ENCODE measurements at places on chromosomes 12 and 14. TPM values are rescaled to one million over a fixed set of nuclear protein-coding genes. Genes with fewer than 3 reads are reported as not detected.

Gene COX8C
- not detected for total RNA-seq

Gene AMN
- total RNA-seq, result 0.23 TPM

Gene PTGER2
- total RNA-seq, result not detected

DNA sequence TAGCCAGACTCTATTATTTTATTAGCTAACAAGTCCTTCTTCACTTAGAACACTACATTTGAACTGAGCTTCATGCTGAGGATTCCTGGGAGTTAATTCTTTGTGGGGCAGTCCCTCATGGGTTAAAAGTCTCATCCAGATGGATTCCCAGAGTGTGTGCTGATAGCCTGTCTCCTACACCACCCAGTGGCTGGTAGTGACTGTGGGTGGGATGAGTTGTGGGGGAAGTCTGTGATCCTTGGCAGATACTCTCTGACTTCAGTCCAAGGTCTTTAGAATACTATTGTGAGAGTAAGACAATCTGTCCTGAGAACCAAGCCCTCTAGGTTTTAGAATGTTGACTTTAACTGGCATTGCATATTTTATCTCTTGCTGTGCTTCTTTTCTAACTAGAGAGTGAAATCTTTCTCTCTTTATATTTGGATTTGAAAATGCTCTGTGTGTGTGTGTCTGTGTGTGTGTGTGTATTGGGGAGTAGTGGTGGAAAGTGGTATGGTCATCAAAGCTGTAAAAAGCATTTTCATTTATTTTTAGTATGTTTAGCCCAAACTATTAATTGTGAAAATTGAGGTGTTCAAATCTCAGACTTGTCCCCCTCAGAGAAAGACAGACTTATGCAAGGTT lies 37.3 kb downstream of the AKAP6 start:
- H3K4me1 ChIP-seq, result peaks cover 26% of the 10 kb centered on the region
- DNase-seq, result no peak
- no peaks in the 10 kb centered on the region for H3K36me3 ChIP-seq
- no peak overlapping the region for H3K27ac ChIP-seq

Gene FAR2
- 13.6 TPM for total RNA-seq

Gene PAH
- not detected for total RNA-seq

GRCh38 chr12:121224591-121224990 lies 14.7 kb downstream of the P2RX4 start:
- H3K27ac ChIP-seq, result peak overlapping the region; percentile 66
- no peaks in the 10 kb centered on the region for H3K4me1 ChIP-seq
- DNase-seq, result no peak
- H3K27me3 ChIP-seq, result no peaks in the 10 kb centered on the region
- H3K4me3 ChIP-seq, result no peak overlapping the region

DNA sequence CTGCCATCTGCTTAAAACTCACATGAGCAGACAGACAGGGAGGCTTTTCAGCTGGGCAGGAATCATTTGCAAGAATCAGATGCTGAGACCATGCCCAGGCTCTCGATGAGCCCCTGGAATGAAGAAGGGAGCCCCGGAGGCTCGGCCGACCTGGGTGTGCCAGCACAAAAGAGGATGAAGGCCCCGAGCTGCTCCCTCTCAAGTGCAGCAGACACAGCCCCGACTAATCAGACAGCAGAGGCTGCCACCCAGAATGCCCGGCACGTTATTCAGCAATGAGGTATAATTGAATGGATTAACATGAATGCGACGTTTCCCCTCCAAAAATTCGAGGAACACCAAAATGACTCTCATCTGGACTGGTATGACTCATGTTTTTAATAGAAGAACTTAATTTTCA lies 58.9 kb downstream of the BCL11B start:
- no peak for DNase-seq
- H3K4me3 ChIP-seq, result no peak overlapping the region
- no peak overlapping the region for H3K27ac ChIP-seq
- H3K27me3 ChIP-seq, result no peaks in the 10 kb centered on the region
- no peaks in the 10 kb centered on the region for H3K4me1 ChIP-seq

Gene ACOT4
- total RNA-seq, result 0.98 TPM

- no peak overlapping the region for H3K27ac ChIP-seq
- no peak overlapping the region for H3K4me3 ChIP-seq
- no peak for DNase-seq
- H3K4me1 ChIP-seq, result no peaks in the 10 kb centered on the region
- no peaks in the 10 kb centered on the region for H3K36me3 ChIP-seq
These were observed 20.1 kb upstream of the CERS5 start for GRCh38 chr12:50187084-50187900.

GRCh38 chr12:104698871-104699270 lies 242.1 kb downstream of the CHST11 start:
- DNase-seq, result no peak
- H3K27me3 ChIP-seq, result peaks cover 4% of the 10 kb centered on the region
- no peak overlapping the region for H3K27ac ChIP-seq
- no peaks in the 10 kb centered on the region for H3K36me3 ChIP-seq
- H3K4me1 ChIP-seq, result peaks cover 13% of the 10 kb centered on the region

DNA sequence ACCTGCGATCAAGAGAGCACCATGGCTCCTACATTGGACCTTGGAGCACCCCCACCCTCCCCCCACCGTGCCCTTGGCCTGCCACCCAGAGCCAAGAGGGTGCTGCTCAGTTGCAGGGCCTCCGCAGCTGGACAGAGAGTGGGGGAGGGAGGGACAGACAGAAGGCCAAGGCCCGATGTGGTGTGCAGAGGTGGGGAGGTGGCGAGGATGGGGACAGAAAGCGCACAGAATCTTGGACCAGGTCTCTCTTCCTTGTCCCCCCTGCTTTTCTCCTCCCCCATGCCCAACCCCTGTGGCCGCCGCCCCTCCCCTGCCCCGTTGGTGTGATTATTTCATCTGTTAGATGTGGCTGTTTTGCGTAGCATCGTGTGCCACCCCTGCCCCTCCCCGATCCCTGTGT lies 1.8 kb upstream of the RNU7-1 start:
- peaks cover 26% of the 10 kb centered on the region for H3K27me3 ChIP-seq
- H3K4me3 ChIP-seq, result peak overlapping the region; percentile 74
- peaks cover 7% of the 10 kb centered on the region for H3K36me3 ChIP-seq
- no peak overlapping the region for H3K27ac ChIP-seq

DNA sequence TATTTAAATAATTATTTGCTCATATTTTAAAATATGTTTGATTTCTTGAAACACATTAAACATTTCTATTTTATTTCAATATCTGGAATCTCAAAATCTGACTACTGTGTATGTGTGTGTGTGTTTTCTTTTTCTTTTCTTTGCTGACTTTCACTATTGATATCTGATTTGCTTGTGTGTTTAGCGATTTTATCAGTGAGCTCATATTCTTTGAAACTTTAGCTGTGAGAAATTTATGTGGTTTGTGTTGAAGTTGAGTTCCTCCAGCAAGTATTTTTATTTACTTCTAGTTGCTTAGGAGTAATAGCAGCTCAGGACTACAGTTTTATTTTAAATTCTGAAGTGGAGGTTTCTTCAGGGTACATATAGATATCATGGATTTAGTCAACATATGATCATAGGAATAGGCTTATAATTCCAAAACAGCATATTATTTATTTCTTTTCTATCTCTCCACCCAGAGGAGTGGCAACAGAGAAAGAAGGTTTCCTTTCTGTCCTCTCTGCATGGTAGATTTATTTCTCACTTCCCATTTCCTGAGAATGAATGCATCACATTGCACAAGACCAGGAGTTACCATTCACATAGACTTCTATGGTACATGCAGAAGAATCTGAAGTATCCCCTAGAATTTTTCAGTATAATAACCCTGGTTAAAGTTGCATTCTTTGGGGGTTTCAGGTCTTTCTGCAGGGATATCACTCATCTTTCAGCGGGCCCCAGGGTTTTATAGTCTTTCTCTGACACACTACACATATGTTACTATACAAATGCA lies 60.5 kb downstream of the PTPRQ start:
- H3K4me3 ChIP-seq, result no peak overlapping the region
- no peak for DNase-seq
- H3K4me1 ChIP-seq, result no peaks in the 10 kb centered on the region

Gene ANKRD33
- not detected for total RNA-seq

- no peak overlapping the region for H3K27ac ChIP-seq
- H3K4me1 ChIP-seq, result peaks cover 24% of the 10 kb centered on the region
- H3K4me3 ChIP-seq, result no peak overlapping the region
These were observed 2.3 kb upstream of the SCNN1A start for GRCh38 chr12:6377667-6377994.

DNA sequence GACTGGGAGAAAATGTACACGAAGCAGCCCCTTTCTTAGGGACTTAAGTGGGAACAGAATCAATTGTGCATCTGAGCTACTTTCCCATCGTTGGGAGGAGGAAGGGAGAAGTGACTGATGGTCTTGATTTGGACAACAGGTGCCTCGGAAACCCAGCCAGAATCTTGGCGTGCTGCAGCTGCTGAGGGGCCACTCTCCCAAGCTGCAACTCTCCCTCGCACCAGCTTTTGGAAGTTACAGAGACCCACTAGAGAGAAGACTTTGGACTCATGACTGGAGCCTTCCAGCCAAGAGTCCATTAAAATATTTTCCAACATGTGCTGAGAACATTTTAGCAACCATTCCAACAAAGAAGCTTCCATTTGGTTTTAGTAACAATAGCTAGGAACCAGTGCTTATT lies 52.3 kb downstream of the GNS start:
- no peak overlapping the region for H3K27ac ChIP-seq
- H3K4me3 ChIP-seq, result no peak overlapping the region
- no peak for DNase-seq
- no peaks in the 10 kb centered on the region for H3K36me3 ChIP-seq
- H3K27me3 ChIP-seq, result no peaks in the 10 kb centered on the region

Gene MIS18BP1
- 58.9 TPM for total RNA-seq

DNA sequence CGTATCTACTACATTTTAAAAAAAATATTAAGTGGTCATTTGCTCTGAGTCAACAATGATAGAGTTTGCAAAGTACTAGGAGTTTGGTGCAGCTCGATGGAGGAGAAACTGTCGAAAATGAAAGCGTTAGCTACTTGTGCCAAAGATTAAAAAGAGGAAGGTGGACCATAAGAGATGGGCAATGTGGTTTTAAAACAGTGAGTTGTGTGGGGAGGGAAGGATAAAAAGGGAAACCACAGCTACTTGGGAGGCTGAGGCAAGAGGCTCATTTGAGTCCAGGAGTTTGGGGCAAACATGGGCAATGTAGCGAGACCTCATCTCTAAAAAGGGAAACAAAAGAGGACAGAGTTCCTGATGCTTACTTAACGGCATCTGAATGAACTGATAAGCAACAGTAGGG lies 18.2 kb upstream of the STRAP start:
- no peak overlapping the region for H3K27ac ChIP-seq
- DNase-seq, result no peak
- no peaks in the 10 kb centered on the region for H3K27me3 ChIP-seq

GRCh38 chr12:29220632-29221336 lies 71.7 kb downstream of the FAR2 start:
- H3K27ac ChIP-seq, result no peak overlapping the region
- peaks cover 2% of the 10 kb centered on the region for H3K36me3 ChIP-seq
- H3K4me1 ChIP-seq, result no peaks in the 10 kb centered on the region
- no peak overlapping the region for H3K4me3 ChIP-seq
- no peak for DNase-seq

Data from neural crest cell (in vitro differentiated cells).